ENCODE measurements at places on chromosomes 4 and X. TPM values are rescaled to one million over a fixed set of nuclear protein-coding genes. Genes with fewer than 3 reads are reported as not detected.

Gene HMX1
- total RNA-seq = not detected

Gene FAM9B
- total RNA-seq = not detected

Gene ARX
- not detected for total RNA-seq

Gene MCF2
- total RNA-seq = 0.52 TPM

Gene ERAS
- not detected for total RNA-seq

Gene MAP3K15
- not detected for total RNA-seq

Gene FRG2
- not detected for total RNA-seq

Gene MAGEA10
- not detected for total RNA-seq

Gene CXCR3
- total RNA-seq = not detected

Gene RBMX
- 77.2 TPM for total RNA-seq

- no peak for DNase-seq
Measured at GRCh38 chr4:123804196-123804721, 407.7 kb downstream of the SPRY1 start.

- DNase-seq = no peak
Measured at GRCh38 chr4:165308166-165308565, 19.3 kb upstream of the MSMO1 start.

DNA sequence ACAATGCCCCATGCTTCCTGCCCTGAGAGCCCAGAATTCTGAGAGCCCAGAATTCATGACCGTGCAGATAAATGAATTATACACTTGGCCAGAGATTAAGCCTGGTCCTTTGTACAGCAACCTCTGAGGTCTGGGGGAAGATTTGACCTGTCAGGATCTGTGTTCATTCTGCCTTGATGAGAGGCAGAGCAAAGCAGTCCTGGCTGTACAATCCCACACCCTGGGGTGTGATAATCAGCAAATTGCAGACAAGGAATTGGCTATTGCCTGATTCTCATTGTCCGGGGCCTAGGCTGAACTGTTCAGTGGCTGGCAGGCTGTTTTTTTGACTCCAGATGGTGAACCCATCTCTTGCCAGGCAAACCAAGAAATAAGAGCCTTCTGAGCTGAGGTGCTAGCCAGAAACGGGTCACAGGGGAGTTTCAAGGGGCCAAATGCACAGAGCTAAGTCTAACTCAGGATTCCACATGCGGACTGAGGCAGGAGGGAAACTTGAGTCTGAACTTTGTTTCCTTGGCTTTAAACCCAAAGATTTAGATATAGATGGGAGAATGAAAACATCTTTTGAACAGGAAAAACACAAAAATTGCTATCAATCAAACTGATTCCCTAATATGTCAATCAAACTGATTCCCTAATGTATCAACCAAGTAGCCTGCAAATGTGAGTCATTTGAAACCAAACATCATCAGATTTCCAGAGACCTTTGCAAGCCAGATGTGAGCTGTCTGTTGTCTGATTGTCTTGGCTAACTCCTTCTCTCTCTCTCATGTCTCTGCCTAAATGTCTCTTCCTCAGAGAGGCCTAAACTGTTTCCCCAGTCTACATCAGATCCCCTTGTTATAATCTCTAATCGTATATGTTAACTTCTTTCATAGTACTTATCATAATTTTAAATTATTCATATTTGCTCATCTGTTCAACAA lies 159.3 kb downstream of the ATG4A start:
- DNase-seq = peak; percentile 30

GRCh38 chr4:187962926-187963325 lies 32.6 kb upstream of the ZFP42 start:
- DNase-seq = no peak

DNA sequence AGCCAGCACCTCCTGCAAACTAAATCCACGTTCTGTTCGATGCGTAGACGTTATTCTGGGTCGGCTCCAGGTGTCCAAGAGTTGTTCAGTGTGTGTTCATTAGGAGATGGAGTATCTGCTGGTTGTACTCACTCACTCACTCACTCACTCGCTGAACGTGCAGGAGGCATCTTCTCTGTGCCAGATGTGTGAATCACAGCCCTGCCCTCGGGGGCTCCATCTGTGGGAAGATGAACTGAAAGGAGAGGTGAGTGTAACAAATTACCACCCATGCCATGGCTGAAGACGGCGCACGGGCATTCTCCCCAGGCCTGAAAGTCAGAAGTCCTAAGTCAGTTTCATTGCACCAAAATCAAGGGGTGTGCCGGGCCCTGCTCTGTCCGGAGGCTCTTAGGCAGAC lies 16.1 kb downstream of the NSG1 start:
- no peak for DNase-seq

- peak; percentile 17 for DNase-seq
Measured at GRCh38 chr4:82223715-82224114, 150.1 kb downstream of the HNRNPD start.

DNA sequence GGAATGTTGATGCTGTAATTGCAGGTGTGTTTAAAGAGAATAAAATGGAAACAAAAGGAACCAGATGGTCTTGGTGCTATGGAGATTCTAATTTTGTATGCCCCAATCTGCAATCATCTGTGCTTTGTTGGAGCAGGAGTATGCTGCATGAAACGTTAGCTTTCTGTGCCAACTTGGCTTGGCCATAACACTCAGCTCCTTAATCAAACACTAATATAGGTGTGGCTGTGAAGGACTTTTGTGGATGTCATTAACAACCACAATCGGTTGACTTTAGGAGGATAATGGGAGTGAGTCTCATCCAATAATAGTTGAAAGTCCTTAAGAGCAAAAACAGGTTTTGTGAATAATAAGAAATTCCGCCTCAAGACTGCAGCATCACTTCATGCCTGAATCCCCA lies 399.2 kb downstream of the NLGN4X start:
- DNase-seq = no peak

GRCh38 chr4:73573794-73574528 lies 46.3 kb downstream of the RASSF6 start:
- DNase-seq = no peak

DNA sequence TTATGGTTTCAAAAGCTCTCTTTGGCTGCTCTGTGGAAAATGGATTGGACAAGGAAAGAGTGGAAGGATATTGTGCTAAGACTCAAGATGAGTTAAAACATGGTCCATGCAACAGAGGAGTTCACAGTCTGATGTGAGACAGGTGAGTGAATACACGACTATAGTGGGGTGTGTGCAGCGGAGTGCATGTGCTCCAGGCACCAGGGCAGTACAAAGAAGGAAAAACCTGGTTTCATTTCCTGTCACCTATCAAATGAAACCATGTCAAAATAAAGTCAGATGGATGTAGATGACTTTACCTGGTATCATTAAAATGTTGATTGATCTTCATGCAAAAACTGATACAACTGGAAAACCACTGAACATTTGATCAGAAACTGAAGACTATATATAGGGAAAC lies 241.0 kb upstream of the RASGEF1B start:
- DNase-seq = no peak

DNA sequence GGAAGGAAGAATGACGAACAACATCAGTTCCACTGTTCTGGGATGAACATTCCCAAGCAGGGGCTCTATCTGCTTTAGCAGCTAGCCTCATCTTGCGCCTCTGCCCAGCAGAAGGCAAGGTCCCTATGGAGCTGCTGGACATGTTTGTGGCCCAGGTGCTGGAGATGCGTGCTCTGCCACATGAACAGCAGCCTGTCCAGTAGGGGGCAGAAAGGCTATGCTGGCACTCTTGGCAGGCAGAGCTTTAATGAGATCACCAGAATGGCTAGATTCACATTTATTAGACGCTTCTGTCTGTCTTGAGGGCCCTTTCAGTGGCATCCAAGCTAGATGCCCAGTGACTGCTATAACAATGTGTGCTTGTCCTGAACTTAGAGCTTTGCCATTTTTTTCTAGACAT lies 1826.0 kb downstream of the STIM2 start:
- peak; percentile 14 for DNase-seq

DNA sequence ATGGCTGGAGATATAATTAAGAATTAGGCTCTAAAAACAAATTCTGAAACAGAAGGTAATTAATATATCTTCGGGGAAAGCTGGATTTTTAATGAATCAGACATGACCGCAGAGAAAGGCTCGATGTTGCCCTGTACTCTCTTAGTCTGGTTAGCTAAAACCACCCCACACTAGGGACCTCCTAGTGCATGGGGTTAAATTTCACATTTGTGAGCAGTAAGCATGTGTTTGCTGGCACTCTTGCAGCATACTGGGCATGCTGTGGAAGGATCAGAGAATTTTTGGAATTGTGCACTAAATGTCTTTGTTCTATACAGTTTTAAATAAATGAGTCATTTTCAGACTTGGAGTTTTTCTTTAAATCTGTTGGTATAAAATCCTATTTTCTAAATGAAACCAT lies 475.6 kb upstream of the FTHL17 start:
- no peak for DNase-seq

DNA sequence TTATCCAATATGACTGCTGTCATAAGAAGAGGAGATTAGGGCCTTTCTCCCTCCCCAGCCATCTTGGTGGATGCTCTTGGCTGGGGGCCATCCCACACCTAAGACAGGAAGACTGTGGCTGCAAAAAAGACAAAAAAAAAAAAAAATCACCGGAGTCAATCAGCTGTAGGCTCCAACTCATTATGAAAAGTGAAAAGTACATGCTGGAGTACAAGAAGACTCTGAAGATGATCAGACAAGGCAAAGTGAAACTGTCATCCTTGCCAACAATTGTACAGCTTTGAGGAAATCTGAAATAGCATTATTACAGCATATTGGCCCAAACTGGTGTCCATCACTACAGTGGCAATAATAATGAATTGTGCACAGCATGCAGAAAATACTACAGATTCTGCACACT lies 5.2 kb downstream of the EGFL6 start:
- DNase-seq = no peak

GRCh38 chrX:30593440-30594200 lies 16.1 kb upstream of the TASL start:
- DNase-seq = no peak

GRCh38 chrX:18884916-18885315 lies 99.0 kb downstream of the PHKA2 start:
- DNase-seq = no peak

- DNase-seq = no peak
Measured at GRCh38 chr4:168600796-168601583, 104.1 kb downstream of the PALLD start.

DNA sequence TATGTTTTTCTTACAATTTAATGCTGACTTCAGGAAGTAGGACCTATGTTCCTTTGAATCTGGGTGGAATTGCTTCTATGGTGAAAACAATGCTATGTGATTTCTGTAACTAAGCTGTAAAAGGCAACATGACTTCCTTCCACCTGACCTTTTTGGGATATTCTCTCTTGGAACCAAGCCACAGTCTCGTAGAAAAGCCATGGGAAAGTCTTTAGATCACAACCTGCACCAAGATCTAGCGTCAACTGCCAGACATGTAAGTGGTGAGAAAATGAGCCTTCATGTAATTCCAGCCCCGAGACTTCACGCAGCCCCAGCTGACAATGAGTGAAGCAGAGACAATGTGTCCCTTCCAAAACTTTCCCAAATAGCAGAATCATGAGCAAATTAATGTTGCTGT lies 297.0 kb upstream of the DCAF8L1 start:
- DNase-seq = no peak

GRCh38 chr4:18138076-18138665 lies 116.6 kb upstream of the LCORL start:
- no peak for DNase-seq

- DNase-seq = no peak
Measured at GRCh38 chr4:69936566-69936965, 5.7 kb downstream of the CSN1S1 start.

DNA sequence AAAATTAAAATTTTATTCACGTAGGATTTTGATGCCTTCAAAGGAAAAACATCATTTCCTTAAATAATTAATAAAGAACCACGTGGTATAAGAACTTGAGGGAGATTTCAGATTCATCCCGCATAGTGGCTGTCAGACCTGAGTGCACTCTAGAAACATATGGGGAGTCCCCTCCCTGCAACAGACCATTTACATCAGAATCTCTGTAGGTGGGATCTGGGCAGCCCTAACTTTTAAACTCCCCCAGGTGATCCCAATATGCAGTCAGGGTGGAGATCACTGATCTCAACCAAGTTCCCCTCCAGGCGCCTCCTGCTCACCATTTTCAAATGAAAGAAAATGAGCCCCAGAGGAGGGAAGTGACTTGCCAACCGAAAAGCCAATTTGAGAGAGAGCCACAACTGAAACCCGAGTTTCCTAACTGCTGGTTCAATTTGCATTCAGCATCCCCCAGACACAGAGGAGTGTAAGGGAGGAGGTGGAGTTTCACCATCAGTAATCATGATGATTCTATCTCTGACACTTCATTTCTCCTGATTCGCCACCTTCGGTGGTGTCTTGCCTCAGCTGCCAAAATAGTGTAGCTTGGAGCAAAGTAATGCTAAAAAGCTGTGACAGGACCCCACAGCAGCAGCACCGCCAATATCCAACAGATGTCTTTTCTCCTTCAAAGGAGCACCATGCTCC lies 11.4 kb downstream of the RNF150 start:
- no peak for DNase-seq

DNA sequence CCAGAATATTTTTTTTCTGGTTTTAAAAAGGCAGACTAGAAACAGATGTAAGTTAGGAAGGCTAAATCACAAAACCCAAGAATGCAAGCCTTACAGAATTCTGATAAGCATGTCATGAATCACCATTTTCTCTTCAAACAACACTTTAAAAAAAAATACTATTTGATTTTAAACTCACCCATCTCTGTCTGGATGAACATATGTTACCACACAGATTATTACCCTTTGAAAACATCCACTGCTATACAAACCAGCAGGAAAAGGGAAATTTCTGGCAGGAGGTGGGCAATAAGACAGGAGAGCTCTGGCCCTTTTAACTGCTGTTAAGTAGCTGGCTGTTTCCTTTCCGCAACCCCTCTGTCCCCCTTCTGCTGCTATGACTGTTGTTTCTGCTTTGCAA lies 317.7 kb upstream of the NOCT start:
- DNase-seq = no peak

DNA sequence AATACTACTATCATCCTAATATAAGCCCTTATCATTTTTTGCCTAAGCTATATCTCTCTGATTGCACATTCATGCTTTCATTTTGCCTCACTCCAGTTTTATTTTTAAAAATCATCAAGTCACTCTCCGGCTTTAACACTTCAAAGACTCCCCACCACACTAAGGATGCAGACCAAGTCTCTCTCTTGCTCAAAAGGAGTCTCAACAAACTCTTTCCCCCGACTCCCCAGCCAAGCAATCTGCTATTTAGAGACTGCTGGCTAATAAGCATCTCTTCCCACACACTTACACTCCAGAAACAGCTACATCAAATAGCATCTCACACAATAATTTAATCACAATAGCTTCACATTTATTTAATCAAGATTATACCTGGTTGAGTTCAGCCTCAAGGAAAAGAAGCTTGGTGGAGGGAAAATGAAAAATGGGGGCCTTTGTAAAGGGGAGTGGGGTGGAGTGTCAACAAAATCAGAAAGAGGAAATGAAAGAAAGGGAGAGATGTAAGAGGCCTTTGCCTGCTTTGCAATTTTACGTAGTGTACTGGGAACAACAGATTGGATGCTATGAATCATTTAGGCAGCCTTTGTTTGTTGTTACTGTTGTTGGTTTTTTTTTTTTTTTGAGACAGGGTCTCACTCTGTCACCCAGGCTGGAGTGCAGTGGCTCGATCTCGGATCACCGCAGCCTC lies 104.1 kb upstream of the MCF2 start:
- no peak for DNase-seq
